ENCODE measurements at places on chromosomes 2 and 18.
A peak's percentile ranks its signal among the peaks of the same experiment; 100 is the strongest.

DNA sequence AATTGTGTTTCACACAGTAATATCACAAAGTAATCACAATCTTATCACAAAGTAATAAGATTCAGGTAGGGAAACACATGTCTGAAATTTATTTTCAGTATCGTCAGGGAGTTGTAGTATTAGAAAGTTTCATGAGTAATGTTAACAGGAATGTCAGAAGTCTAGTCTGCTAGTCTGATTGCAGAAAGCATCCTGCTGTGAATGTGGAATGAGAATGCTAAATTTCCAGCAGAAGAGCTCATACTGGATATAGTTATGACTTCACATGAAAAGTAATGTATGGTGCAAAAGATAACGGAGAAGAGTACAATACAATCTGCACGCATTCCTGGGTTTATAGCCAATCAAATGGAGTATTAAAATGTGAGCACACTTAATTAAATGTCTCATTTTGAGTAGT lies 494.7 kb upstream of the SETBP1 start:
- DNase-seq = no peak

- DNase-seq = no peak
These were observed 4.5 kb downstream of the ANKRD53 start for GRCh38 chr2:70982971-70983370.

GRCh38 chr2:69692424-69692823 lies 48.9 kb upstream of the AAK1 start:
- DNase-seq = no peak

GRCh38 chr18:79493801-79494211 lies 98.1 kb downstream of the NFATC1 start:
- no peak for DNase-seq

DNA sequence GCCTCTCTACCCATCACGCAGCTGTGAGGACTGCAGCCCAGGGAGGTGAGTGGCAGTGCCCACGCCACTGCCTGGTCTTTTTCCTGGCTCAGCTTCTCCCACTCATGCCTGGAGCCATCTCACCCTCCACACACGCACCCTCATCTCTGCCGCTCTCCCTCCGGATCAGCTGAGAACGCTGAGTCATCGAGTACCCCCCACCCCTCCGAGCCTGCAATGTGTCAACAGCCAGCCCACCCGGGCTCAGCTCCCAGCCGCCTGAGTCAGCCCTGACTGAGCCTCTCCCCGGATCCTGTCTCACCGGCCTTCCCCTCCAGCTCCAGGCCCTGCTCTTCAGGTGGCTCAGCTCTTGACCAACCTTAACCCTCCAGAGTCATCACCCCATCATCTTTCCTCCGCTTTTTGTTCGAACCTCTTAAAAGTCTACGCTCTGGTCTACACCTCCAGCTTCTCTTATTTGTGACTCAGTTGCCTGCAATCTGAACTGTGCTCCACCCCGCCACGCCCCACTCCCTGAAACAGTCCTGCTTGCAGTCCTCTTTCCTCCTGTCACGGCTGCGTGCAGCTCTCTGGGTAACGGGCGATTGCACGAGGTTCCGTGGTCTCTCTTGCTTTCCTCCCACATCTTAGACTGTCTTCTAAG lies 94.4 kb upstream of the ASAP2 start:
- DNase-seq = no peak

GRCh38 chr2:97774425-97774824 lies 61.0 kb downstream of the ZAP70 start:
- no peak for DNase-seq

- no peak for DNase-seq
These were observed 132.6 kb downstream of the SH3BP4 start for GRCh38 chr2:235084424-235084823.

- no peak for DNase-seq
These were observed 189.1 kb downstream of the FSHR start for GRCh38 chr2:48965204-48965603.

GRCh38 chr2:151481744-151482143 lies 72.0 kb downstream of the RIF1 start:
- DNase-seq = no peak

- peak; percentile 24 for DNase-seq
These were observed 24.0 kb downstream of the RAX start for GRCh38 chr18:59249199-59249774.

DNA sequence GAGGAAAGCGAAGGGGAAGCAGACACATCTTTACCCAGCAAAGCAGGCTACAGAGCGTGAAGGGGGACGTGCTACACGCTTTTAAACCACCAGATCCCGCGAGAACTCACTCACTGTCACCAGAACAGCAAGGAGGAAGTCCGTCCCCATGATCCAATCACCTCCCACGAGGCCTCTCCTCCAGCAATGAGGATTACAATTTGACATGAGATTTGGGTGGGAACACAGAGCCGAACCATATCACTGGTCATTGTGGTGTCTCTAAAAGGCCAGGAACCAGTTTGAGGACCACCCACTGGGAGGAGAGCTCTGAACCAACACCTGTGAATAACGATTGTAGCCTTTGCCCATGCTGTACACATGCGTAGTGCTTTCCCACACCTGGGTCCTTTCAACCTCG lies 116.6 kb upstream of the FAM136A start:
- DNase-seq = no peak

DNA sequence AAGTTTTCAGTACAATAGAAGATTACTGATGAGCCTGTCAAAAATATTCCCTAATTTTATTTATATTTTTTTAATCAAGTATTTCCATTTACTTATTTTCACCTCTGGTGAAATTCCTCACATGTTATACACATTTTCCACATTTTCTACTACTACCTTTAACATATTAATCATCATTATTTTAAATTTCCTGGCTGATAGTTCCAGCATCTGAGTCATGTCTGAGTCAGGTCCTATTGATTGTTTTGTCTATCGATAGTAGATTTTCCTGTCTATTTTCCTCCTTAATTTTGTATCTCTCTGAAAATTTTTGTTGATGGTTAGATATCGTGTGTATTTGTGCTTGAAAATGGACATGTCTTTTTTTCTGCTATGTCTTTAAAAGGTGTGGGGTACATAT lies 211.8 kb upstream of the DSEL start:
- no peak for DNase-seq

- no peak for DNase-seq
These were observed 209.6 kb upstream of the PIK3C3 start for GRCh38 chr18:41745166-41746049.

- DNase-seq = no peak
These were observed 37.8 kb upstream of the CCDC150 start for GRCh38 chr2:196601430-196602306.

GRCh38 chr2:6934758-6935651 lies 17.8 kb downstream of the RNF144A start:
- DNase-seq = no peak

GRCh38 chr18:44198612-44199284 lies 481.9 kb upstream of the SETBP1 start:
- no peak for DNase-seq

- peak; percentile 64 for DNase-seq
These were observed 64.7 kb downstream of the DGKD start for GRCh38 chr2:233418761-233419546.

DNA sequence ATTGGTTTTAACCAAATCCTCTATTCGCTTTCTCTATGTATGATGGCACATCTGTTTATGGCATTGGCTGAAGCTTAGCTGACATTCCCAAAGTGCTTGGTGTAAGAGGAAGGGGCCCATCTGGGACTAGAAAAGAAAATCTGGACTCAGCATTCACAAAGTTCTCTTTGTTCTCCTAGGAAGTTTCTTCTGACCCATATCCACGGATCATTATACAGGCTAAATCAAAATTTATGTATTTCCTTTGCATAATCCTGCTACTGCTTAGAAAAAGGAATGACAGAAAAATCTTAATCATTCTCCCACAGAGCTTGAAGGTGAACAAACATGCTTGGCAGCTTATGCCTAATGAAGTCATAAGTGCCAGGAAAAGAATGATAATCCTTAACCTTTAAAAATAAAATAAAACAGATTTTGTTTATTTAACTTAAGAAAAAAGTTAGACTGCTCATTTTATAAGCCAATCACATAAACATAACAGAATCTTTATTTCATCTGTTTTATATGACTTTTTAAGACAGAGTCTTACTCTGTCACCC lies 88.4 kb downstream of the NYAP2 start:
- no peak for DNase-seq

DNA sequence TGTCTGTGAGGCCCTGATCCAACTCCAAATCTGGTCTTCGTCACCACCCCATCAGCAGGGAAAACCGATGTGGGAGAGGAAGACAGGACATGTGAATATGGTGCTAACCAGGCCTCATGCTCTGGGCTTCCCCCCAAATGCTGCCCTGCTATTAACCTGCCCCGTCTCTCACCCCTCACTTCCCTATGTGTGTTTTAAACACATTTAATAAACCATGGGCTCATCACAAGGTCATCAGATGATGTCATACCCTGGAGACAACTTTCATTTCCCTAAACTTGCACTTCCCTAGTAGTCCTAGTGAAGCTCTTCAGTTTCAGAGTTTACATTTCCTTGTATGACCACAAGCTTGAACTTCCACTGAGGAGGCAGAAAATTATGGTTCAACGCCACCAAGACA lies 49.9 kb downstream of the CD8B2 start:
- DNase-seq = peak; percentile 26

DNA sequence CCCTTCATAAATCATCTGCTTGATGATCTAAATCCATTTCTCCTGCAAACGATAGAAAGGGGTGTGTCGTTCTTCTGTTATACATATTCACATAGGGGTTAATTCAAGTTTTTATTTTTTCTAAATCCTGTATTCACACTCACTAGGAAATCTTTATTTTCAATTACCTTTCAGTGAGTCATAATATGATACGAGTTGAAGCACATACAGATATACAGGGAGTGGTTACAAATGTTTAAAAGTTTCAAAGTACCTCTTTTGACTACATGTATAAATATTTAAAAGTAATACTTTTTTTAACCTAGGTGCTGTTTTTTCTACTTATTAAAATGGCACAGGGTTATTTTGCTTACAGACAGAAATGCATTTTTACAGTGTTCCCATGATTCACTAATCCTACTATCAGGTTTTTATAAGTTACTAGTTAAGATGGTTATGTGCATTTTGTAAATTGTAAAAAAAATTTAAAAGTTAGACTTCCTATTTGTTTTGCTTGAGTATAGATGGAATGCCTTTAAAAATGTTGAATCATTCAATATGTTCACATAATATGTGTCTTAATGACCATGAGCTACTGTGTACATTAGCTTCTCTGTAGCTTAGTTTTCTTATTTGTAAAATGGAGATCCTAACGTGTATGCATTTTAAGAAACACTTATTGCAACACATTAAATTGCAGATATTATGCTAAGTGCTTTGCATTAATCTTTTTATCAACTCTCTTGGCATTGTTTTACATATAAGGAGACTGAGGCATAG lies 1378.1 kb downstream of the DSC3 start:
- no peak for DNase-seq

DNA sequence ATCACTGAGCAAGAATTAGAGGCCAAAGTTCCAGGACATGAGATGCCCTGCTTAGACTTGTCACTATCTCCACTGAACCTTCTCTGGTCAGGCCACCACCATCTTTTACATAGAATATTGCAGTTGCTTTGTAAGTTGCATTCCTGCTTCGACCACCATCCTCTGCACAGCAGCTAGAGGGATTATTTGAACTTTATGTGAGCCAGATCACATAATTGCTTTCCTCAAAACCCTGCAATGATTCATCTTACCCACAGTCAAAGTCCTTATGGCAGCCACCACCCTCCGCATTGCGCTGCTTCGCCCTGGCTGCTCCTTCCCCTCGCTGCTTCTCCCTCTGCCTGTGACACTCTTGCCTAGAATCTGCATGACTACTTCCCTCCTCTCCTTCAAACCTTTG lies 111.3 kb downstream of the EML6 start:
- DNase-seq = no peak

DNA sequence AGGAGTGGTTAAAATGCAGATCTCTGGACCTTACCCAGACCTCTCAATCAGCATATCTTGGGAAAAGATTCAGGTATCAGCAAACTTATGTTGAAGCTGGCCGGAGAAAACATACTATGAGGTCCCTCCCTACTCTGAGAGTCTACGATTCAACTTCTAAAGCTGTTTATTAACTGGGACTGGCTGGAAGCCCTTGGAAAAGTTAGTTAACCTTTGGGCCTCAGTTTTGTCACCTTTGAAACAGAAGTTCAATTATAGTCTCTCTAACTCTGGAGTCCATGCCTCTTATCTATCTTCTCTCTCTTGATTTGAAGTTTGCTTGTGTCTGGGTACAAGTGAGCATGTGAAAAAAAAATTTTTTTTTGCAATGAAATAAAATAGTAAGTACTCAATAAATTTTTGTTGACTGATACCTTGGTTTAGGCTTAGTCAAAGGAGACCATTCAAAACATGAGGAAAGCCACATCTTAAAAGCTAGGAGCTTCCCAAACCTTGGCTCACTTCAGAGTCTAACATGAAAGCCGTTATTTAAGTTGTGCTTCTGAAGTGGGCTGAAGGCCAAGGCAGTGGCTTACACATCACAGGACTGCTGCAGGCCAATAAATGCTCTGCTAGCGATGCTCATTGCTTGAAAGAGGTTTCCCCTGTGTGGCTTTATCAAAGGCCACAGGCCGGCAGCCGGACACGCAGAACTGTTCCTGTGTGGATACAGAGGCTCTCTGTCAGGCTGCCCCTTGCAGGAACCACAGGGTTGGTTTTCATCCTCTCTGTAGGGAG lies 110.6 kb upstream of the FAM136A start:
- no peak for DNase-seq

DNA sequence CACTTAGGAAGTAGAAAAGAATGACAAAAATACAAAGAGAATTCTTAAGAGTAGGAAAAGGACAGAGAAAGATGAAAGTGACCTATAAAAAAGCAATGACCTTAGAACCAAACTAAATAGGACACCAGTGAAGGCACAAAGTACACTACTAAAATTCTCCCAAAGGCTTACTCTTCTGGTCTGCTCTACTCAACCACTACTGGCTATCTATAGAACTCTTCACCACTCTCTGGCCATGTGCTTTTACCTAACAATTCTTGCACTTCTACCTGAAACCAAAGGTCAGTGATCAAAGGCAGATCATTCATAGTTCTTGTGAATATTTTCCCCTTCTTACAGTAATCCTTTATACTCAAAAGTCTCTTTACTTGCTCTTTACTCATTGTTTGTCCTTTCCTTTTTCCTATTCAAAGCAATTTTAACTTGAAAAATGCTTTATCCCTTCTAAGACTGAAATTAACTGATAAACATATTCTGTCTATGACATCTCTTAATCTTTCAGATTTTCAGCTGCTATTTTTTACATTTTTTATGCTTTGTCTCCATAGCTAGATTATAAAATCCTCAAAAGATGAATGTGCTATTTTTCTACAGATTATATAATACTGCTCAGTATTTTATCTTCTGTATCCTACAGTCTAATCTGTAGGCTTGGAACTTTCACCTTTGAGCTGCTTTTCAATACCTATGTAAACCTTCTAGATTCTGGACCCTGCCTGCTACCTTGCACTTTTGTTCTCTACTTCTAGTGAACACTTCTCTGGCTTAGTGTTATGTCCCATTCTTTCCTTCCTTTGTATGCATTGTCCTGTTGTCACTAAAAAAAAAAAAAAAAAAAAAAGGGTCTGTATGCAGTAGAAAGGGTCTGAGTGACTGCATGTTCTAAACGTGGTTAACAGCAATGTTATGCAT lies 64.6 kb downstream of the NCKAP1 start:
- DNase-seq = no peak

Data from CD4-positive, alpha-beta T cell treated with Interleukin-21 for 1 hour (primary cell).